ENCODE measurements at places on chromosomes 5 and 9.

DNA sequence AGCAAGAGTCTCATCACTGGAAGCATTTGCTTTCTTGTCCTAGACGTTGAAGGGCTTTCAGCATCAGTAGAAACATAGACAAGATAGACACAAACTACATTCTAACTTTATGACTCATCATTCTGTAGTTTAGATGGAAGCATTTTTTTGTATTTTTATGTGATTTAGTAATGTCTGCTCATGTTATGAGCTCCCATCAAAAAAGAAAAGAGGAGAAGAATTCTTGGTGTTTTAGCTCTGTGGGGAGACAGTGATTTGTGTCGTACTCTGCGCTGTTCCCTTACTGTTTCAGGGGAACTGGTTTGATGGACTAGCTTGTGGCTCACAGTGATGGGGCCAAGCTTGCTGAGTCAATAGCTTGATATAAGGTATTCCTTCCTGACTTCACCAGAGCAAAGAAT, 159.2 kb upstream of the WWC1 start:
- DNase-seq = no peak

DNA sequence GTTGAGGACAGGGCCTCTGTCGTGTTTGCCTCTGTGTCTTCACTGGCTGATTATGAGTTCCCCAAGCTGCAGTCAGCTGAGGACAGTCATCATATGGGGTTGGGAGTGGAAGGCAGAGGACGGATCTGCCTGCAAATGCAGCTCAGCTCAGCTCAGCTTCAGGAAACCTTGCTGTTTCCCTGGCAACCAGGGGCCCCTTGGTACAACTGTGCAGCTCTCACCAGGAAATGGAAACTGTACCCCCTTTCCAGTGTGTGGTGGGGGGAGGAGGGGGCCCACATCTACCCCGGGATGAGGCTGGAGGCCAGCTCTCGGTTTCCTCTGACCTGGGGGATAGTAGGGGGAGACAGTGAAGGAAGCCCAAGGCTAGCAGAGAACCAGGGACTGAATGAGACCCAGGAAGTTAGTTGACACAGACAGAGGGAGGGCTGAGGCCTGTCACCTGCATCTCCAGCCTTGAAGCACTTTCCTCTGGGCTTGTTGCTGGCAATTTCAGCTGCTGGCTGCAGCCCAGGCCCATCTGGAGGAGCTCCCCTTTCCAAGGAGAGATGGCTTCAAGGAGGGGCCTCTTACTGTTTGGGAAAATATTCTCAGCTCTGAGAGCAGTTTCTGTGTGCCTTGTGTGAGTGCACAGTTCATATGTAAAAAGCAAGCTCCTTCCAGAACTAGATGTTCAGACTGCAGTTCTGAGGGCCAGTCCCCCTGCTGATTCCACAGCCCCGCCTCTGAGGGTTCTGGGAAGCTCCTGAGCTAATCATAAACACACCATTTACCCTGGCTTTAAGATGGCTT, 6.9 kb downstream of the ANXA6 start:
- no peak for DNase-seq

DNA sequence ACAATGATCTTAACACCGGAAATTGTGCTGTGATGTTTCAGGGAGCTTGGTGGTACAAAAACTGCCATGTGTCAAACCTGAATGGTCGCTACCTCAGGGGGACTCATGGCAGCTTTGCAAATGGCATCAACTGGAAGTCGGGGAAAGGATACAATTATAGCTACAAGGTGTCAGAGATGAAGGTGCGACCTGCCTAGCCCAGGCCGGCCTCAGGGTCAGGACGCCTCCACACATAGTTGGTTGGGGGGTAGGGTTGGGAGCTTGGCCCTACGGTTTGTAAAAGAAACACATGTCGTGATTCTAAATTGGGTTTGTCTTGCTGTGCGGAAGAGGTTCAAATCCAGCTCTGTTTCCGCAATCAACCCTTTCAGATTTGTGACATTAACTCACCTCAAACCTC, 6.6 kb downstream of the FCN2 start:
- no peak for DNase-seq

GRCh38 chr9:109314011-109314531, 6.8 kb downstream of the EPB41L4B start:
- DNase-seq = no peak

GRCh38 chr9:125759764-125760129, 12.6 kb downstream of the PBX3 start:
- peak; percentile 17 for DNase-seq

DNA sequence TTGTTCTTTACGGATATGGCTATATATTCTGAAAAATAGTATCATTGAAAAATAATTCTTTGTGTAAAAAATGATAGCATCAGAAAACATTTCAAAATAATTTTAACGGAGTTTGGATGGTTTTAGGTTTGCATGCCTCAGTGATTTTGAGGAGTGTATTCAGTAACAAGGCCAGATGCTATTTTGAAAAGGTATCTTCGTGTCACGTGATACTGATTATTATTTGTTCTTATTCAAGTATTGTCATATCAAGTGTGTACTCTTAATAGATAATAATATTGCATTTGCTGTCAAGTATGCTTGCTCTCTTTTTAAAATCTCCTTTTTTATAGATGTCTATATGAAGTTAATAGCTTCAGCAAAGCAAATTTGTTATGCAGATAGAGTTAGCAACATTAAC, 313.1 kb upstream of the PTPRD start:
- DNase-seq = no peak

GRCh38 chr5:131193106-131193505, 22.4 kb downstream of the LYRM7 start:
- no peak for DNase-seq

- DNase-seq = no peak
Observed at GRCh38 chr9:91807643-91808246, 142.3 kb downstream of the ROR2 start.

- DNase-seq = no peak
Observed at GRCh38 chr5:122062205-122062604, 15.9 kb downstream of the LOX start.

GRCh38 chr9:127682351-127683136, 24.2 kb upstream of the CFAP157 start:
- no peak for DNase-seq

DNA sequence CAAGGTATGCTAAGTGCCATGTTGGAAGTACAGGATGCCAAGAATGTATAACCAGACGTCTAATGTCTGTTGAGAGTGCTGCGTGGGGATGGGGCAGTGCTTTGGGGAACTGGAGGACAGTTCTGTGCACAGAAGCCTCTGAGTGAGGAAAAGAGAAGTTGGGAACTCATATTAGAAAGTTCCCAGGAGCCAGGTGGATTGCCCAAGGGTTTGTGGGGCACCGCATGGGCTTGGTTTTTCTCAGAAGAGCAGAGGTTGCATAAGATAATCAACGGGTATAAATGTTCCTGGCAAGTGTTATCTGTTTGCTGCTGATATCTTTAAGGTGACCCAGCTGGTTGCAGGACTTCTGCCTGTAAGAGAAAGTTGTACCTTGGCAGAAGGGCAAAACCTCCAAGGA, 13.1 kb downstream of the HRH2 start:
- DNase-seq = no peak

GRCh38 chr5:145062280-145063062, 772.7 kb downstream of the PRELID2 start:
- DNase-seq = no peak

DNA sequence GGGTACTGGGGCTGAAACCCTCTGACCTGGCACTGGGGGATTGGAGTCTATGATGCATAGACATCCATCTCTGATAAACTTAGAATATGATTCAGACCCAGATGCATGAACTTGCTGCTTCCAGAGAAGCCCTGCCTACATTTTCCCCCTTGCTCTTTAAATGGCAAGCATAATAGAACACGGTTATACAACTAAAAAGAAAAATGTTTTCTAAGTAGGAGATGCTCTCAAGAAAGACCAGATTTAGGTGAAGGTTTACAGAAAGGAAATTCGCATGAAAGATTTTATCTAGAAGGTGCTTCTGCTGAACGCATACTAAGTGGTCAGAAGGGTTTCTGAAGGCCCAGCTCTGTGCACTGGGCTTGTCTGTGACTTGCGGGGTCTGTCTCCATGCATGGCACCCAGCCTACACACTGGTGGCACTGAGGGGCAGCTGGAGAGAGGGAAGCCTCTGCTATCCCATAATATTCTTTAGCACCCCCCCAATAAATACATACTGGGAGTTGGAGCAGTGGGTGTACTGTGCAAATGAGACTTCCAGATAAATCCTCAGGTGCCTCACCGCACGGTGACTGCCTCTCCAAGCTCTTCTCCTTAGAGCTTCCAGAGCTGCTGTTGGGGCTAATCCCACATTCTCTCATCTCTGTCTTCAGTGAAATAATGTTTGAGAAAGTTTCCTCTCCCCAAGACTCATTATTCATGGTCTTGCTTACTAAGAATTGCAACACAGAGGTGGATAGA, 114.6 kb downstream of the FSTL4 start:
- DNase-seq = no peak

DNA sequence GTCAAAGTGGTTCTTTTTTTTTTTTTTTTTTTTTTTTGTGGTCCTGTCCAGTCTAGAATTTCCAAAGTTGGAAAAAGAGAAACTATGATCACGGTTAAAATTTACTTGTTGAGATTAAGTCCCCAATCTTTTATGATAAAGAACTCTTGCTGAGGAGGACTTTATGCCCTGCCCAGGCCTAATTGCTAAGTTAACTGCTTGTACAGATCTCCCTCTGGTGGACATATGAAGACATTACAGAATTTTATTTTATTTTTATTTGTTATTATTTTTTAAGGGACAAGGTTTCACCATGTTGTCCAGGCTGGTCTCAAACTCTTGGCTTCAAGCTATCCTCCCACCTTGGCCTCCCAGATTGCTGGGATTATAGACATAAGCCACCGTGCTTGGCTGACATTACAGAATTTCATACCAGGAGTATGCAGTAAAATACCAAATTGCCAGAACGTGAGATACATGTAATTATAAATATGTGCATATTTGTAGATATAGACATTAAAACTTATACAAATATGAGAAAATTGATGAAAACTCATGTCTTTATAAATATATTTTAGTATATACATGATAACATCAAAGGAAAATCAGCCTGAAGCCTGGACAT, 91.2 kb downstream of the RFK start:
- no peak for DNase-seq

DNA sequence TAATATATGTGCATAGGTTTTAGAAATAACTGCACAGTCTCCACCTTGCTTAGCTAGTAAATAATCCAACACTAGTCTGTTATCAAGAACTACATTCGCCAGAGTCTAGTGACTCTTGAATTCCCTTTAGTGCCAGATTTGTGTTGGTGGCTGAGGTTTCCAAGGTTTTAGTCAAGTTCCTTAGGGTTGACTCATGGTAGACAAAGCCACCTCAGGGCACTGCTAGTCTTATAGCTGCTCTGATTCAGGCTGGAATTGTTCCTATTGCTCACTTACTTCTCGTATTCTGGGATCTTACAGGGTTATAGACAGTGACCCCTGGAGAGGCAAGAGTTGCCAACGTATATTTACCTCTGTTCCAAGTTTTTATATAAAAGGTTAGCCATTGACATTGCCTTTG, 1369.8 kb upstream of the CDH9 start:
- DNase-seq = no peak

DNA sequence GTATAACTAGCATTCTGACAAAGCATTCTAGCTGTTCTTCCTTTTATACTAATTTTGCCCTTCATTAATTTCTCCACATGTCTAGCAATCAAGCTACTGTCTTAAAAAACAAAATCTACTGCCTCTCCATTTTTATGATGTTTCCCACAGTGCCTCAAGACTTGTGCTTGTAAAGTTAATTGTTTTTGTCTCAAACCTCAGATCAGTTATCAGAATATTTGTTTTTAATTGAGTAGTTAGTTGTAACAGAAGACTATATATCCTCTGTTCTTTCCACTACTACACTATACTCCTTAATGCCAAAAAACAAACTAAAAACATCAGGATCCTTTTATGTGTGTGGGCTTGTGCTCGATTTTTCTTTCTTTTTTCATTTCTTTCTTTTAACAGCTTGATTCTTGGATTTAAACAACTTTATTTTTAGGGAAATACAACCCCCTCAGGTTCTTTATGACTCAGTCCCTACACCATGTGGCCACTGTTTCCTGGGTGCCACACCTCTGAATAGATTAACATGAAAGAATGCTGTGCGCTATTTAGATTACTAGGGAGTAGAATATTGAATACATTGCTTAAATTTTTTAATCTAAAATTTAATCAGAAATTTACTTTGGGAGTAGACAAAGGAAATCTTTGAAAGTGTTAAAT, 1.2 kb downstream of the ASPN start:
- no peak for DNase-seq

DNA sequence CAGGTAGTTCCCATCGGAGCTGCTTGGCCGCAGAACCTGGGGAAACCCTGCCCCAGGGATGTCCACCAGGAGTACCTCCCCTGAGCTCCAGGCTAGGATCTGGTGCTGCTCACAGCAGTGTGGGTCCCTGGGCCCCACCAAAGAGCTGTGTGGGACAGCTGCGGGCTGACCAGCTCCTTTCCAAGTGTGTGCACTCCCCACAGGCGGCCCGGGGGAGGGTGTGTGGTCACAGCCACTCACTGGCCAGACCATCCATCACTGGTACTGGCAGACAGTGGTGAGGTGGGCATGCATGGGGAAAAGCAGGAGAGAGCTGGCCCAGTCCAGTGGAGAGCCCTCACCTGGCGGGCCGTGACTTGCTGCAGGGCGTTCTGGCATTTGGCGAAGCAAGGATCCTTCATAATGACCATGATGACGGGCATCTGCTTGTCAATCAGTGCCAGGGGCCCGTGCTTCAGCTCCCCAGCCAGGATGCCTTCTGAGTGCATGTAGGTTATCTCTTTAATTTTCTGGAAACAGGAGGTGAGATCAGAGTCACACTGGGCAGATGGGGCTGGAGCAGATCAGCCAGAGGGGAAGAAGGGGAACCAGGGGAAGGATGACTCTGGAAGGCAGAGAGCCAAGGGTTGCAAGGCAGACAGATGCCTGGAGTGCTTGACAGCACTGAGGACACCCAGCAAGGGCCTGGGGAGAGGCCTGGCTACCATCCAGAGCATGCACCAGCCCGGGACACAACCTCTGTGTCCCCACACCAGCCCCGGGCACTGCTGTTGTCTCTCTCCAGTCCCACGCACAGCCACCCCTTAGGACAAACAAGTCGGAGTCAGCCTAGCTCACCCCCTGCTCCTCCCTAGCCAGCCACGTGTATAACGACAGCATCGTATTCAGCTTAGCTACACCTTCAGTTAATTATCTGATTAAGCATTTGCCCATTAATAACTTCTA, 12.8 kb upstream of the MAPK9 start:
- DNase-seq = no peak

DNA sequence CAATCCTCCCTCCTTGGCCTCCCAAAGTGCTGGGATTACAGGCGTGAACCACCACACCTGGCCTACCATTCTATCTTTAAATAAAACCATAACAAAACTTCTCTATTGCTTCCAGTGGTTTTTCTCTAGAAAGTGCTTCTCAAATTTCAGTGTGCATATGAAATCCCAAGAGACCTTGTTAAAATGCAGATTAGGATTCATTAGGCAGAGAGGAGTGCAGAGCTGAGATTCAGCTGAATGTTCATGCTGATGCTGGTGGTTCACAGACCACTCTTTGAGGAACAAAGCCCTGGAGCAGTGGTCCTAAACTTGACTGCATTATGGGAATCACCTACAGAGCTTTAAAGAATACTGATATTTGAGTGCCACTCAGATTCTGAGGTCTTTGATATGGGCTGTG, 28.2 kb downstream of the CARD6 start:
- no peak for DNase-seq

Data from substantia nigra (tissue), 51 donors.